ENCODE measurements at places on chromosomes 1 and 21. TPM values are rescaled to one million over a fixed set of nuclear protein-coding genes. Genes with fewer than 3 reads are reported as not detected.

CASQ2 gene
- total RNA-seq, result 0.24 TPM

DNA sequence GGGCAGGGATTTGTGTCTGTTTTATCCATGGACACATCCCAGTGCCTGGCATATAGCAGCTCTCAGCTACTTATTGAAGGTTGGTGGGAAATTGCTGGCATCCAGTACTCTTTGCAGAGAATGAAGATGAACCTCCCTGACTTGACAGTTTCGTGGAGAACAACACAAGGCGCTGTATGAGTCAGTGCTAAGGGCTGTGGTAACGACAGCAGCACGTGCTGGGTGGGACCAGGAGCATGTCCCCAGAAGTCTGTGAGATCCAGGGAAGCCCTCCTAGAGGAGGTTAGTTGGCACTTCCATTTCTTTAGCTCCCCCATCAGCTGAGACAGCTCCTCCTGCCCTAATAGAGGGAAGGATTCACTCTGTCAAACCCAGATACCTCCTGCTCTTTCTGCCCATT is 25.9 kb upstream of the IL19 start:
- no peaks in the 10 kb centered on the region for H3K36me3 ChIP-seq
- no peak overlapping the region for H3K27ac ChIP-seq
- peaks cover 14% of the 10 kb centered on the region for H3K27me3 ChIP-seq
- no peak for DNase-seq
- no peaks in the 10 kb centered on the region for H3K4me1 ChIP-seq

DNA sequence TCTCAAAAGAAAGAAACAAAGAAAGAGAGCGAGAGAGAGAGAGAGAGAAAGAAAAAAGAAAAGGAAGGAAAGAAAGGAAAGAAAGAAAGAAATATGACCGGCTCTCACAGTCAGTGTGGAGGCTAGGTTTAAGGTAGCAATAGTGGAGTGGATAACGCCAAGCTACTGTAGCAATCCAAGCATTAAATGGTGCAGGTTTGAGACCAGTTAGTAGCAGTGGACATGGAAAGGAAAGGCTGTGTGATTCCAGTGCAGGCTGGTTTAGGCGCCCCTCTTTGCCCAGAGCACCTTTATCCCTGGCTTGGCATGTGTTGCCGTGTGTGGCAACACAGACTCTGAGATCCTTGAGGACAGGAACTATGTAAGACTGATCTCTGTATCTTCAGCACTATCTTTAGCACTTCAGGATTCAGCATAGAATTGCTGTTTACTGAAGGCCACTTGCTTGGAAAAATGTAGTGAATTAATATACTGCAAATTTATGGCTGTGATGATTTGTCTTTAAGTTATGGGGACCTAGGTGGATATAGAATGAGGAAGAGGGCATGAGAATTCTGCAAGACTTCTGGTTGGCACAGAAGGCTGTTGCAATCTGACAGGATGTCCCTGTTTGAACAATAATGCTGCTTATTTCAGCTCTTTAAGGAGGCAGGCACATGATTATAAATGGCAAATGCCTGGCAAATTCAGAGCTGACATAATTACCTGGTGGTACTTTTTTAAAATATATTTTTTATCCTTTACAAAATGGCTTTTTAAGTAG is 10.8 kb upstream of the OSBPL9 start:
- H3K27me3 ChIP-seq, result no peaks in the 10 kb centered on the region
- H3K27ac ChIP-seq, result no peak overlapping the region
- no peak for DNase-seq
- H3K4me3 ChIP-seq, result no peak overlapping the region
- no peaks in the 10 kb centered on the region for H3K36me3 ChIP-seq
- peaks cover 8% of the 10 kb centered on the region for H3K4me1 ChIP-seq

- H3K27me3 ChIP-seq, result no peaks in the 10 kb centered on the region
- H3K36me3 ChIP-seq, result peaks cover 52% of the 10 kb centered on the region
- no peak overlapping the region for H3K4me3 ChIP-seq
Measured at GRCh38 chr21:25887646-25888306, 153.0 kb downstream of the GABPA start.
